ENCODE measurements at places on chromosomes 5 and 9.
A peak's percentile ranks its signal among the peaks of the same experiment; 100 is the strongest.

DNA sequence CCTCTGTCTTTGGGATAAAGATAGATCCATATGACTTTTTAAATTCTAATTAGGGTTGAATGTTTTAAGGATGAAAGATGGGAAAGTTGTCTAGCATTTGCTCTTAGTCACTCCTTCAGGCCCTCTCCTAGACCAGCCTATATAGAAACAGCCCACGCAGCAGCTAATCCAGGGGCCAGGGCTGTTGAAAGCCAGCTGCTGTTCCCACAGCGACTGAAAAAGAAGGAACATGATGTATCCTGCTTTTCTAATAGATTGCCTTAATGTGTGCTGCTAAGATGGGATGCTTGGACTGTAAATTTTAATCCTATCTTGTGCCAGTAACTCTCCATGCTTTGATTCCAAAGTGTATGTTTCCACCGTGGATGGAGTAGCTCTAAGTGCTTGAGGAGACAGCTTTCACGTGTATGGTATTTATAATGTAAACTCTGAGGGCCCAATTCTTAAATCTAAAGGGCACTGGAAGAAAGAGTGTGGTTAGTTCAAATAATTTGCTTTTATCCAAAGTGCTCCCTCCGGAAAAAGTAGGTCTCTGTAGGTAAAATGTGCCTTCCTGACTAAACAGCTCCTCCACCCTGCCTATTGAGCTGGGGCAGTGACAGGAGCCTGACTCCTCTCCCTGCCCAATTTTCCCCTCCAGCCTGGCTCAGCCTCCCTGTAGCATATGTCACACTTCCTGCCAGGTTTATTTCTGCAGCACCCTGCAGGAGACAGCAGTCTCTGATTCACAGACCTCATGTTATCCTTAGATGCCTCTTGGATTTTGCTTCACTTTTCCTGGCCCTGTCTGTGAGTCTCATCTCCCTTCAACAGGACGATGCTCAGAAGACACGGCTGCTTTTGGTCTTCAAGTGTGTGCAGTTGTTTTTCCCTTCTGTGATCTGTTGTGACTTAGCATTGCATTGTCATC lies 33.2 kb downstream of the SLC36A1 start:
- no peak for DNase-seq

GRCh38 chr5:96370976-96371375 lies 62.1 kb downstream of the PCSK1 start:
- no peak for DNase-seq

- no peak for DNase-seq
These were observed 665 bp downstream of the CD72 start for GRCh38 chr9:35617548-35617947.

- no peak for DNase-seq
These were observed 163.6 kb downstream of the ENC1 start for GRCh38 chr5:74476819-74477453.

DNA sequence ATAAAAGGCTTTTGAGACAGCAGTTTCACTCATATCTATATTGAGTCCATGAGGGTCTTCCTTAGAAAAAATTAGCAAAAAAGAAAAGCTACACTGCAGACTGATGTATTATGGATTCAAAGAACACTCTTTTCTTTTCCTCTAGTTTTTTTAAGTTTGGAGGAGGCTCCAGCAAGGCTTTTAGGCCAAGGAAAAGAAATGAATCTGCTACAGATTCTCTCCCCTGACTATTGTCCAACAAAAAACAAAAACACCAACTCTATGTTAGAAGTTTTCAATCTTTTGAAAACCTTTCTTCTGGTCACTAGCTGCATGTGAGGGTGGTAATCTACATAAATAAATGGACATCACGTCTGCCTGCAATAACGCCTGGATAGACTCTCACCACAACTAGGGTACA lies 310.4 kb downstream of the ARL15 start:
- DNase-seq = no peak

GRCh38 chr5:149024477-149024876 lies 38.4 kb downstream of the SH3TC2 start:
- DNase-seq = no peak

DNA sequence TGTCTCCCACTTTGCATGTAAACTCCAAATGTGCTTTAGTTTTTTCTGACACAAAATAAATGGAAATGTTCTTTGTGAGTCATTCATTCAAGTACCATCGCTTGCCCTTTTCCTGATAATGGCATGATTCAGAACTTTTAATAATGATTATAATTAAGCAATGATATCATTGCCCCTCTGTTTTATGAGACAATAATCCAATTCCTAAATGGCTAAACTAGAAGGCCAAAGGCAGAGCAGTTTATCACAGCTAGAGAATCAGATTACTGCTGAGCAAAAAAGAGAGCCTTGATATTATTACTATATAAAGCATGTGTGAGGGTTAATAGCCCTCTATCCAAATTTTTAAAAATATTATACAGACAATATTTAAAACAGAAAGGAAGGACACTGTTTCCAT lies 484.2 kb upstream of the PTPRD start:
- no peak for DNase-seq

DNA sequence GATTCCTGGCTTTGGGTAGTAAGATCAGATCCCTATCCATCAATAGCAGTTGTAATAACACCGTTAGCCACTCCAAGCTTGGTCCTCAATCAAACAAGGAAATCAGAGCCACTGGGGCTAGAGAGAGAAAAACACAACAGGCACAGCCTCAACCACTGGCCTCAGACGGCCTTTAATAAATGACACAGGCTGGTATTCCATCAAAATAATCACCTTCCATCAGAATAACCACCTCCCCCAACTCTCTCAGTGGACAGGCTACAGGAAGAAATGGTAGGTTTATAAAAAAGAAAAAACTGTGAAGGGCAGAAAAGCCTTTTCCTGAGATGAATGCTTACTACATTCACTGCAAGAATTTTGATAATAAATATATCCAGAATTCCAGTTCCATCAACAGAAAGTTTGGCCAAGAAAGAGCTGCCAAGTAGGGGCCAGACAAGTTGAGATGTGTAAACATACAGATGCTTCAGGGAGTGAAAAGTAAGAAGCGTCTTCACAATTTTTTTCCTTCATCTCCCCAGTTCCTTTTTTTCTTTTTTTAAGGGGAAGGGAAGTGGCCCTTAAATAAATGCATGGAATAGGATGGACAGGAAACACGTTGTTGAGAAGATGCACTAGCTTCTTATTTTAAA lies 5.5 kb downstream of the FOXD1 start:
- DNase-seq = no peak

DNA sequence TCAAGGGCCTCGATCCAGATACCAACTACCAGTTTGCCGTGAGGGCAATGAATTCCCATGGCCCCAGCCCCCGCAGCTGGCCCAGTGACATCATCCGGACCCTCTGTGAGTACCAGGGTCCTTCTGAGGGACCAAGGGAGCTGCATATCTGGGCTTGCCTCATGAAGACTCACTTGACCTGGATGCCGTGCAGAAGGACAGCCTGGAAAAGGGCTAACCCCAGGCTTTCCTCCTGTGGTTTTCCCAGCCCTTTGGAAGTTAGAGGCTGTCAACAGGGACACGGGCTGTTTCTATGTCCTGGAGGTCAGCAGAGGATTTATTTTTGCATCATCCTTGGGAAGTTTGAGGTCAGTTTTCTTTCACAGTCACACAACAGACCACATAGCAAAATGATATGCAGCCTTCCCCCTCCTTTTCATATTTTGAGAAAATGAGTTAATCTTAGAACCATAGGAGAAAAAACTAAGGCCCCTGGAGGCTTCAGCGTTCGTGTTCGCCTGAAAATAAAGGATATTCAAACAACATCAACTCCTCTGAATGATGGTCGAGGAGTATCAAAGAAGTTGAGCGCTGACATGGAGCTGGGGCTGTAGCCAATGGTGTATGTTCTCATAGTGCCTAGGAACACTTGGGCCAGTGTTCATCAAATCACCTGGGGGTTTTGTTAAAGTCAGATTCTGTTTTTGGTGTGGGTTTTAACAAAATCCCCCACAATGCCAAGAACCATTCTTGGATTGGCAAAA lies 112.2 kb downstream of the EGFLAM start:
- DNase-seq = no peak

DNA sequence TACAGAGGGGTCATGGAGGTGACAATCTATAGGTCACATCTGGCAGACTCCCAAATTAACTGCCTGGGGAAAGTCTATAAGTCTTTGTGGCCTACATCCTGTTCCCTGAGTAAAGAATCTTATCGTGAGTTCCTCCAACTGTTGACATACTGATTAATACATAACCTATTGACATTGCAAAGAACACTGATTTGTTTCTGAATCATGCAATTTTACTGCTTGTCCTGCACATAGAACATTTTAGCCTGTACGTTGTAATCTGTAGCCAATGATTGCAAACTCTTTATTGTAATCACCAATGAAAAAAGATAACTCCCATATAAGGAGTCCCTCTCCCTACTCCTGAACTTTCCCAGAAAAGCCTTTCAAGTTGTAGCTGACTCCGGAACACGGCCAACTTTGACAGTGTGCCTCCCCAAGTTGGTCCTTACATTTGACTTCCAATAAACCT lies 18.8 kb upstream of the OR2K2 start:
- DNase-seq = no peak

DNA sequence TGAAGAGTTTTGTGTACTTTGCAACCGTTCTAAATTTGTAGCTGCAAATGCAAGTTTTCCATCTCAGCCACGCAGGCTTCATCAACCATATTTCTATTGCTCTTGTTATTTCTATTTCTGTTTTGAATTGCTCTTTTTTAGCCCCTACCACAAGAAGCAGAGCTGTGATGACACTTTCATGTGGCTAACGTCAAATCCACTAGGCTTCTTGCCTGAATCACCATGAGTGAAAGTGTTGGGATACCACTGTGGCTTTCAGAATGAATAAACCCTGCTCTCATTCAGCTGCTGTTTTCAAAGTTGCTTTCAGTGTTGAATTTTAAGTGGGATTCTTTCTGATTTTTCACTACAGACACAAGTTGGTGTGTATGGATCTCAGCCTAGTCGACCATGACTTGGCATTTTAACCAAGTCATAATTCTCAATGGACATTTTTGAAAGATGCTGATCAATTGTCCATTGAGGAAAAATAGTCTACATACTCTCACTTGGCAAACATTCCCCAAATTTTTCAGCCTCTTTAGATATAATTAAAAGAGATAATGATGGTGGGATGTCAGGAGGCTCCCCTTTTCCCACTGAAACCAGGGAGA lies 41.0 kb upstream of the MTAP start:
- peak; percentile 73 for DNase-seq

DNA sequence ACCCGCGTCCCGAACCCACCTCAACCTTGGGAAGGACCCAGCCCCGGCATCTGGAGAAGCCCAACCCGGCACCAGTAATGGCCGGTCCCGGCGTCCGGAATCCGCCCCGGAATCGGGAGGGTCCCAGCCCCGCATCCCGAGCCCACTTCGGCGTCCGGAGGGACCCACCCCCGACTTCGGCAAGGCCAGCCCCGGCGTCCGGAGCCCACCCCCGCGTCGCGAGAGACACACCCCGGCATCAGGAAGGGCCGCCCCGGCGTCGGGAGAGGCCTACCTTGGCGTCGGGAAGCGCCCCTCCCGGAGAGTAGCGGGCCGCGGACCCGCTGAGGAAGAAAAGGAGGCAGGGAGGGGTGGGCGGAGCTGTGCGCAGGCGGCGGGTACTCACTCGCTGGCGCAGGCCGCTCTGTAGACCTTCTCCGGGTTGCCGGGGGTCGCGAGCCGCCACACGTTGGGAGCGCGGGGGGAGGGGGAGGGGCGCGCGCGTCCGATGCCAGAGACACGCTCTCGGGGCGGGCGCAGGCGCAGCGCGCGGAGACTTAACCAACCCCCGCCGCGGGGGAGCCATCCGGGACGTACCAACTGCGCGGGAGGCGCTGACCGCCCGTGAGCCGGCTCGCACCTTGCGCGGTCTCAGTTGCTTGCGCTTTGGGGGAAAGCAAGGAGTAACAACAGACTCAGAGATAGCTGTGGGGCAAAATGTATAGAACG lies at the start of gene UIMC1:
Gene UIMC1, minus strand, starts transcription at position 515 of the 708 bp plus-strand sequence. CDS start 24,164 bp downstream, outside the sequence.
- DNase-seq = peak; percentile 93

DNA sequence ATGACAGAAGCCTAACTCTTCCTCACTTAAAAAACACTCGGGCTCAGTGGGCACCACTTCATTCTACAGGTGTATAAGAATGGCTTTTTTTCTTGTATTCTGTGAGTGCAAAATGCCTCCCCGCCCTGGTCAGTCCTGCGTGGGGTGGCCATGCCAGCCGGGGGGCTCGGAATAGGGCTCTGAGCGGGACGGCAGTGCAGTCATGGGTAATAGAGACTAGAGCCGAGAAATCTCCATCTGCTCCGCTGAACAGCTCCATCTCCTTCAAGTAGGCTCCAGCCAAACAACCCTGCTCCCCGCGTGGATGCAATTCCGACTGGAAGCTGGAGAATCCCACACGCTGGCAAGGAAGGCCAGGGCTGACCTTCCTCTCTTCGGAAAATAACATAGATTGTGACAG lies 317.0 kb upstream of the IRX4 start:
- DNase-seq = peak; percentile 23

DNA sequence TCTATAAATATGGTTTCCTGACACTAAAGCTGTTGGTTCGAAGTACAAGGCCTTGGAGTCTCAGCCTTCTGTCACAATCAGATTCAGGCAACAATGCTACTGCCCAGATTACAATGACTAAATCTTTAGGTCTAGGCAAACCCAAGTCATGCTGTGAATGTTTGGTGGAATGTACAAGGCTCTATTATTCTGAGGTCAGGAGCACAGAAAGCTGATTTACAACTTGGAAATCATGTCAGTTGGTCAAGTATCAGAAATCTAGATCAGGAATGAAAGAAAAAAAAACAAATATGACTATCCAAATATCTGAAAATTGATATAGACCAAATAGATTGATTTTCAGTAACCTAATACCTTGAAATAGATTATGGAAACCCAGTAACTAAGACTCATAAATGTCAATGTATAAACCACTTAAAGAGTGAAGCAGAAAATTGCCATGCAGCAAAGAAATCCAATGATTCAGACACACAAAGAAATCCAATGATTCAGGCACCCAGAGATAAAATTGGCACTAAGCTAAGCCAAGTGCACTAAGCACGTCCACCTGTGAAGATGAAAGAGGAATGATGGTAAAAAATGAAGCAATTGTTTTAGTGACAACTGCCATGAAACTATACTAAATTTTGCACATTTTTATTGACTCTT lies 588.0 kb upstream of the TUSC1 start:
- DNase-seq = no peak

GRCh38 chr5:143850050-143850683 lies 38.2 kb downstream of the HMHB1 start:
- no peak for DNase-seq

DNA sequence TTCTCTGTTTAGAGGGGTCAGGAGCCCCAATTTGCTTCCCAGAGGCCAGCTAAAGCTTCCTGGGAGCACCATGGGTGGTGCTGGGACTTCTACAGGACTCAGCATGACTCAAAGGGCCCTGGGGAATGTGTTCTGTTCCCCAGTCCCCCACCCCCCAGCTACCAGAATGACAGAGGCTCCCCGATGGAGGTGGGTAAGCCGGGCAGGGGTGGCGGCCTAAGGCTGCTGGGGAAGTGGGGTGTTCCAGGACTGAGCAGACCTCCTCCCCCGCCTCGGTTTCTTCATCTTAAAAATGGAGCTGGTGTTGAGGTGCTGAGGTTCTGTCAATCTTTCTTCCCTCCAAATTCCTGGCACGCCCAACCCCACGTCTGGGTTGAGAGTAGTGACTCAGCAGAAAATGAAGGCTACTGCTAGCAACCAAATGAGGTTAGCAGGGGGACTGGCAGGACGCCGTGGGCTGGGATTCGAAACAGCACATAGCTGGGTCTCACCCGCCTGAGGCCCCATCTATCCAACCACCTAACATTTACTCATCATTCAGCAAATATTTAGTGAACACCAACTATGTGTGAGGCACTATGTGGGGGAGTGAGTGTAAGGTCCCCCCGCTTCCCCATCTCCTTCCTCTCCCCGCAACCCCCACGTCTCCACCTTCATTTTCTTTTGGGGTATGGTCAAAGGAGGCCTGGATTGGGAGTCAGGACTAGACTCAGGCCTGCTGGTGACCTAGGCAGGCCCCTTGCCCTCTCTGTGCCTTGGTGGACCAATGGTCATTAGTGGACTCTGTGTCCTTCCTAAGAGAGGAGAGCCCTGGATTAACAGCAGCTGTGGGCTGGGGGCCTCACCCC lies 50.2 kb downstream of the C9orf50 start:
- no peak for DNase-seq
